ENCODE measurements at places on chromosomes 7 and 10. TPM values are rescaled to one million over a fixed set of nuclear protein-coding genes. Genes with fewer than 3 reads are reported as not detected.

Gene ADIRF
- total RNA-seq: not detected

DNA sequence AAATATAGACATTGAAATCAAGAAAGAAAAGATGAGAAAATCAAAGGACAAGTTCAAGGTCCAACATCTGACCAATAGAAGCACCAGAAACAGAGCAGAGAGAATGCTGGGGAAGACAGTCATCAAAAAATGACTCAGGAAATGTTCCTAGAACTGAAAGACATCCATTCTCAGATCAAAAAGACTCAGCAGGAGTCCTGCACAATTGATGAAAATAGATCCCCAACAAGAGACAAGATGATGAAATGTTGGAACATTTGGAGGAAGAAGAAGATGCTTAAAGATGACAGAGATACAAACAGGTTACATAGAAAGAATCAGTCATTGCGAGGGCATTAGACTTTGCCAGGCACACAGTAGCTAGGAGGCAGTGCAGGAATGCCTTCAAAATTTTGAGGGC is 30.0 kb upstream of the EIF5AL1 start:
- no peak for DNase-seq

DNA sequence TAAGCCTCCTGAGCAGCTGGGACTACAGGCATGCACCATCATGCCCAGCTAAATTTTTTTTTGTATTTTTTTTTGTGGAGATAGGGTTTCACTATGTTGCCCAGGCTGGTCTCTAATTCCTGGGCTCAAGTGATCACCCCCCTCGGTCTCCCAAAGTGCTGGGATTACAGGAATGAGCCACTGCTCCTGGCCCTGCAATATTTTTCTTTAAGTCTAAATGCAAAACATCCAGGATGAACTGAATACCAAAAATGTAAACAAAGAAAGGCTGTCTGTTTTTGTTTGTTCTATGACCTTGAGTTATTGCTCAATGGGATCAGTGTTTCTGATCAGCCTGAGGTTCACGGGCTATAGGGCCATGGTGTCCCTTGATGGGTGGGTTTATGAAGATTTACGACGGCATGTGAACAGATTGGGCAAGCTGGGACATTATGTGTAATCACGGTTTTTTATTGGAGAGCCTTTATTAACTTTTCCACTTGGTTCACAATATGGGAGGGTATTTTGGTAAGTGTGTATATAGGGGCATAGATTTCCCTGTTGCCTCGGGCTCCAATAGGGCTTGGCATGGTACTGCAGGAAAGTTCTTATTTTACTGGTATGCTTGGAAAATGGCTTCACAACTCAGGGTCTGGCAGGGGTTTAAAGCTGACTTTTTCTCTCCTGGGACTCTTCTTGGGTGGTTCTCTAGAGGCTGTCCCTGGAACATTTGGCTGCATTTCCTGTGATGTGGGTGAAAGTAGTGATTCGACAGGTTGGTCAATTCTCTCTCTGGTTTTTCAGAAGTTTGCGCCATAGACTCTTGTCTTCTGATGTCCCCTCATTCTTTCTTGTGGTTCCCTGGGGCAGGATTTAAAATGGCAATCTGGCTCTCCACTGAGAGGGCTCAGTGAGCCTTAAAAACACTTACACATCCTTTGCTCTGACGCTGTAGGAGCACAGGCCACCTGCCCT is 41.6 kb downstream of the MRPS33 start:
- DNase-seq: no peak

DNA sequence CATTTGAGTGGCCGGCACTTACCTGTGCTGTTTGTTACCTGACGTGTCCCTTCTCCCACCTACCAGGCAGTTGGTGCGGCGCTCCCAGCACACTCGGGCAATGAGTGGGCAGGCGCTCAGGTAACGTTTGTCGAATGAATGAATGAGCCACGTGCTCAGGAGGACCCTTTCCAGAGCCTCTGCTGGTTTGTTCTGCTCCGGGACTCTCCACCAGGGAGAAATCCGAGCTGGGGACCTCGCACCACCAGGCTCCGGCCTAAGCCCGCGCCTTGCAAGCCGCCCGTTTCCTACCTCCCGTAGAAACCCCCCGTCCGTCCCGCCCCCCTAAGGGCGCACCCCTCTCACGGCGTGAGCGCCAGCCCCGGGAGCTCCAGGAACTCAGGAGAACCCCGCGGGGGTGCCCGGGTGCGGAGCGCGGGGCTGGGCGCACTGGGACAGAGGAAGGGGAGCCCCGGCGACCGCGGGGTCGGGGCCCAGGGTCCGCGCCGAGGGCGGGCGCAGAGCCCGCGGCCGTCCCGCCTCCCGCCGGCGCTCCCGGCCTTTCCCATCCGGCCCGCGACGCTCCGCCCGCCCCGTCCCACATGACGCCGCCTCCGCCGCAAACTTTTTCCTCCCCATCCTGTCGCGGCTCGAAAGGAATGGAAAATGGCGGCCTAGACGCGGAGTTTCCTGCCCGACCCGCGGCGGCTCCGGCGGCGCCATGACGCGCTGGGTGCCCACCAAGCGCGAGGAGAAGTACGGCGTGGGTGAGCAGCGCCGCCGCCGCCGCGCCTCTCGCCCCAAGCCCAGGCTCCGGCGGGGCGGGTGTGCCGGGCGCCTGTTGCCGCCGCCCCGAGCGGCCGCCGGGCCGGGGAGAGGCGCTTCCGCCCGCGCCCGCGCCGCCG is at the start of gene DOCK1:
TSS of gene DOCK1 (plus strand) at position 611 of the 884 bp plus-strand sequence. CDS start at position 701, 90 bp downstream.
- no peak for DNase-seq

GRCh38 chr10:104415526-104416165 is 62.0 kb downstream of the CFAP58 start:
- DNase-seq: no peak

Gene SPDYE18
- total RNA-seq: 1.6 TPM

GRCh38 chr10:22323538-22324305 is 2.8 kb downstream of the BMI1 start:
- DNase-seq: no peak

- no peak for DNase-seq
Observed at GRCh38 chr10:2076528-2076927, 339.2 kb upstream of the ADARB2 start.

GRCh38 chr10:94430701-94431100 is 28.4 kb downstream of the TBC1D12 start:
- no peak for DNase-seq

Gene CNNM1
- 1.9 TPM for total RNA-seq

- DNase-seq: no peak
Observed at GRCh38 chr10:111278266-111278665, 201.4 kb downstream of the ADRA2A start.

GRCh38 chr7:132806834-132807233 is 230.6 kb upstream of the PLXNA4 start:
- DNase-seq: no peak

GRCh38 chr10:89526358-89526757 is 9.0 kb downstream of the SLC16A12 start:
- no peak for DNase-seq

Gene ASCC1
- 22.0 TPM for total RNA-seq

- DNase-seq: no peak
Observed at GRCh38 chr7:158355456-158356065, 232.1 kb downstream of the PTPRN2 start.
